NCI-H524 treated with DMSO at 0.1 percent for 48 hours (cell line): ENCODE measurements at places on chromosomes 12 and 14.

DNA sequence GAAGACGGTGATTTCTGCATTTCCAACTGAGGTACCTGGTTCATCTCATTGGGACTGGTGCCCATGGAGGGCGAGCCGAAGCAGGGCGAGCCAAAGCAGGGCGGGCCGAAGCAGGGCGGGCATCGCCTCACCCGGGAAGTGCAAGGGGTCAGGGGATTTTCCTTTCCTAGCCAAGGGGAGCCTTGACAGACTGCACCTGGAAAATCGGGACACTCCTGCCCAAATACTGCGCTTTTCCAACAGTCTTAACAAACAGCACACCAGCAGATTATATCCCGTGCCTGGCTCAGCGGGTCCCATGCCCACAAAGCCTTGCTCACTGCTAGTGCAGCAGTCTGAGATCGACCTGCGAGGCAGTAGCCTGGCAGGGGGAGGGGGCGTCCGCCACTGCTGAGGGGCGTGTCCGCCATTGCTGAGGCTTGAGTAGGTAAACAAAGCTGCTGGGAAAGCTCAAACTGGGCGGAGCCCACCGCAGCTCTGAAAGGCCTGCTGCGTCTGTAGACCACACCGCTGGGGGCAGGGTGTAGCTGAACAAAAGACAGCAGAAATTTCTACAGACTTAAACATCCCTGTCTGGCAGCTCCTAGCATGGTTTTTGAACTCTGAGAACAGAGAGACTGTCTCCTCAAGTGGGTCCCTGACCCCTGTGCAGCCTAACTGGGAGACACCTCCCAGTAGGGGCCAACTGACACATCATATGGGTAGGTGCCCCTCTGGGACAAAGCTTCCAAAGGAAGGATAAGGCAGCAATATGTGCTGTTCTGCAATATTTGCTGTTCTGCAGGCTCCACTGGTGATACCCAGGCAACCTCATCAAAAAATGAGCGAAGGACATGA lies 77.2 kb downstream of the BAZ1A start:
- no peak for DNase-seq

- DNase-seq: no peak
These were observed 107.0 kb downstream of the VRK1 start for GRCh38 chr14:96904201-96904600.

DNA sequence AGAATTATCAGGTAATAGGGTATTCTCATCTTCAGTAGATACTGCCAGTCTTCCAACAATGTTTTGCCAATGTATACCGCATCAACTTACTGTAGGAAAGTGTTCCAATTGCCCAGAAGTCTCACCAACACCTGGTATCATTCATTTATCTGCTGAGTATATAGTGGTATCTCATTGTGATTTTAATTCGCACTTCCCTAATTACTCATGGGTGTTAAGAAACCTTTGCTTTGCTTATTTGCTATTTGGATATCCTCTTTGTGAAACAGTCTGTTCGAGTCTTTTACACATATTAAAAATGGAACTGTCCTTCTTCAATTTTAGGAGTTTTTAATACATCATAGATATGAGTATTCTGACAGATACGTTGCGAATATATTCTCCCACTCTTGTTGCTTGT lies 6.1 kb downstream of the TM7SF3 start:
- DNase-seq: no peak

- no peak for DNase-seq
These were observed 2.0 kb upstream of the CCDC63 start for GRCh38 chr12:110844551-110845338.

- no peak for DNase-seq
These were observed 6.7 kb downstream of the DLST start for GRCh38 chr14:74888164-74889158.

GRCh38 chr14:22598896-22599244 lies 770 bp downstream of the ABHD4 start:
- DNase-seq: no peak

GRCh38 chr12:47894652-47895051 lies 10.1 kb downstream of the VDR start:
- DNase-seq: no peak

DNA sequence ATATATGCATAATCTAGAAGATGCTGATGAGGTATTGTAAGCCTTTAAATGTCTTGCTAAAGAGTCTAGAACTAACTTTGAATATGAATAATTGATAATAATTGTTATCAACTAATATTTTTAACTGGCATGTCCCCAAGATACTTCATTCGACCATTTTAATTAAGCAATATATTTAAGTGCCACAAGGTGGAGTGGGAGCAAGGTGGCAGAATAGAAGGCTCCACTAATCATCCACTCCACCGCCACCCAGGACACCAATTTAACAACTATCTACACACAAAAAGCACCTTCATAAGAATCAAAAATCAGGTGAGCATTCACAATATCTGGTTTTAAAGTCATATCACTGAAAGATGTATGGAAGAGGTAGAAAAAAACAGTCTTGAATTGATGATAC lies 409.6 kb downstream of the SEC23A start:
- DNase-seq: no peak

GRCh38 chr12:130879781-130880389 lies 8.0 kb downstream of the RAN start:
- DNase-seq: no peak

DNA sequence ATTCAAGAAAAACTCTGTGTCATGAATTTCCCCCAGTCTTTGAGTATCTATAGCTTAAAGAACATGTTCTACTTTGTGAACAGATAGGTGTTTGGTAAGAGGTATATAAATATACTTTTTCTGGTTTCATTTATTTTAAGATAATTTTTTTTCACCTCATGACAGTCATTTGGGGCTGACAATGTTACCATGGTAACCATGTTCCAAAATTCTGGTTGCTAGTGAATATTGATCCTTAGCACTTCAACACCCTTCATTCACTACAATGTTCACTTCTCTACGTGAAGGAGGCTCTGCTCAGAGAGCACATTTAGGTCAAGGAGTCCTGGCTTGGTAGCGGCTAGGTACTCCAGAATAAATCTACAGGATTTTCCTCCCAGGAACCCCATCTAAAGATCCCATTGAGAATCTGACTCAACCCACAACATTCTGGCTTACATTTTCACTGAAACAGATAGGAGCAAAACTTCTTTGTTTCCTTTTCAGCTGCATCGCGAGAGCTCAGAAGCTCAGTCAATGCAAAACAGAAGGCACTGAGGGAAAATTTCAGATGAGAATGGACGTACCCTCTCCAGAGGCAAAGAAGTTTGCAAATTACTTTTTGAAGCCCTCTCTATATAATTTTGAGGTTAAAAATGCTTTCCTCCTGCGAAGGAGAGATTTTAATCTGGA lies 93.6 kb downstream of the ARF6 start:
- no peak for DNase-seq

DNA sequence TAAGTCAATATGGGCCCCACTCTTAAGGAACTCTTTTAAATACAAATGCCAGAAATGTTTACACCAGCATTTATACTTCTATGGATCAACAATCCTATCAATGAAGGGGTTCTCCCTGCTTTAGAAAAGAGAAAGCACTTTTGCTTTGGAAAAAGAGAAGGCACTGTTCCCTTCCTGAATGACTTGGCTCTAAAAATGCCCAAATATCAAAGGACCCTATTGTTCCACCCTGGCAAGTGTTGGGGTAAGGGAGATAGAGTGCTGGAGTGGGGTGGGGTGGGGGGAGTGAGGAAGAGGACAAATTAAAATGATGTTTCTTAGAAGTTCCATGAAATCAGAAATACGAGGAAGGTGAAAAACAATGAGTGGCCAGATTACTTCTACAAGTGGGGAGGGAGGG lies 131.6 kb upstream of the GRIN2B start:
- no peak for DNase-seq

DNA sequence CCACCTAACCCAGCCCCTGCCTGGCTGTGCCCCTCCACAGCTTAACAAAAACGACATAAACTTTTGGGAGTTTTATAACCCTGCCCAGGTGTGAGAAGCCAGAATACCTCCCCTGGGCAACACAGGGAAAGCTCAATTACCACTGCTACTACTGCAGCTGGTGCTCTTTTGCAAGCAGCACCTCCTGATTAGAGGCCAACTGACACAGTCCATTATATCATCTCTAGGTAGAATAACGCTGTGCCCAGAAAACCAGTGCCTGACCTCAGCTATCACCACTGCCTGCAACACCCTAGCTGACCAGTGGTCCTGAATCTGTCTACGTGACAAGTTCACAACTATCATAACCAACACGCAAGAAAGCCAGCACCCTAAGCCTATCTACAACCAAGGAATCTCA lies 34.2 kb downstream of the MDM1 start:
- DNase-seq: no peak

GRCh38 chr14:65224799-65225198 lies 122.5 kb upstream of the MAX start:
- no peak for DNase-seq

- DNase-seq: no peak
These were observed 149.9 kb downstream of the FOXN3 start for GRCh38 chr14:89267163-89267562.

DNA sequence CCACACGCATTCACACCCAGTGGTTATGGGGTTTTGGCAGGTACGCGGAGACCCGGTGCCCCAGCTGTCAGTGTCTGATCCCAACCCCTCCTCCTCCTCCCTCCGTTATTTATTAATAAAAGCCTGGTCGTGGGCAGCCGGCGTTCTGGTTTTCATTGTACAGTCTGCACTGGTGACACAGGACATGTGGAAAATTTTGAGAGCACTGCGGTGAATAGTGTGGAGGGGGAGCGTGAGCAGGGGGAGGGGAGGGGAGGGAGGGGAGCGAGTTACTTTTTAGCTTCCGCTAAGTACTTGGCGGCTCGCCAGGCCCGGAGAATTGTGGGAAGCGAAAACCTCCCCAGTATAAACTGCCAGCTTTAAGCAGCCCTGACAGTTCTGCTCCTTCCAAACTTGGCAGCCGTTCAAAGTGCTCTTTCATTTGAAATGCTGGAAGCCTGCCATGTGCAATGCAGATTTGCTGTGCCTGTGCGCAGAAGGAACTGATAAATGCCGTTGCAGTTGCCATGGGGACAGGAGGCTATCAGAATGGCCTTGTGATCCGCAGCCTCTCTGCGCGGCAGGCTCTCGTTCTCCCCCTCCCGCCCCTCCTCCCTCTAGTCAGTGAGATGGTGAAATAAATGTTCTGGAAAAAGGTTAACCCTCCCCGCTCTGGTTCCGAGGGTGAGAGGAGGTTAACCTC lies 11.7 kb upstream of the IRF2BPL start:
- peak; percentile 100 for DNase-seq

- no peak for DNase-seq
These were observed 269.0 kb upstream of the GARIN2 start for GRCh38 chr14:66920196-66920595.

- no peak for DNase-seq
These were observed 35.8 kb upstream of the CHGA start for GRCh38 chr14:92887157-92887556.

- DNase-seq: no peak
These were observed 6.6 kb downstream of the CAPRIN2 start for GRCh38 chr12:30748147-30748546.

GRCh38 chr12:51820526-51821439 lies 27.7 kb downstream of the FIGNL2 start:
- DNase-seq: peak; percentile 40

- no peak for DNase-seq
These were observed 238.8 kb downstream of the PAWR start for GRCh38 chr12:79451978-79452377.

- no peak for DNase-seq
These were observed 124.0 kb downstream of the DYRK2 start for GRCh38 chr12:67772267-67773169.

DNA sequence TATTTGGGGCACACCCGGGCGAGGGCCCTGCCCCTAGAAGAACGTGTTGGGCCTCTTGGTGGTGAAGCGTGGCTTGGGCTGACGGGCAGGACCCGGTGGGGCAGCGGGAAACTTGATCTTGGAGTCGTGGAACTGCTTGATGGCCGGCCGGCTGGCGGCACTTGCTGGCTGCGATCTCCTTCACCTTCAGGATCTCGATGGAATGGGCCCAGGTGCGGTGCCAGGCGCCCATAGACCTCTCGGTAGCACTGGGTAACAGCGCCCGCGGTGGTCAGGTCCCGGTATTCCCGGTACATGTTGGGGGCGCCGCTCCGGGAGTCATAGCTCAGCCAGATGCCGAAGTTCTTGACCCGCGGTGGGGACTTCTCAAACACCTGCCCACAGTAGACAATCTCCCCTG lies 16.5 kb downstream of the UBR7 start:
- no peak for DNase-seq

DNA sequence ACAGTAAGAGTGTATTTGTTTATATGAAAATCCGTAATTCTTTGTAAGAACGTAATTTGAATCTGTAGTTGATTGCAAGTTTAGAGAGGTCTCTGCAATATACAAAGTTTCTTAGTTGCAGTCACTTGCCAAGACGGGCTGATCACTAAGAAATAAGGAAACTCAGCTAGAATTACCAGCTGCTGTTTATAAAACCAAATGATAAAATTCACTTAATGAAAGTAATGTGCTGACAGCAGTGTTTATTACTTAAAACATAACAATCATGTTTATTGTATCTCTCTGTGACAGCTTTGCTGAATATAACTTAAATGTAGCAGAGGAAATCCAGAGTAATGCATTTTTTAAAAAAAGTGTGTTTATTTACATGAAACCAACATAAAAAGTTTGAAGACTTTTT lies 31.2 kb downstream of the SRGAP1 start:
- no peak for DNase-seq

- DNase-seq: no peak
These were observed 211.7 kb downstream of the DPF3 start for GRCh38 chr14:72682188-72682587.

- no peak for DNase-seq
These were observed 283.1 kb downstream of the DPF3 start for GRCh38 chr14:72610831-72611200.

DNA sequence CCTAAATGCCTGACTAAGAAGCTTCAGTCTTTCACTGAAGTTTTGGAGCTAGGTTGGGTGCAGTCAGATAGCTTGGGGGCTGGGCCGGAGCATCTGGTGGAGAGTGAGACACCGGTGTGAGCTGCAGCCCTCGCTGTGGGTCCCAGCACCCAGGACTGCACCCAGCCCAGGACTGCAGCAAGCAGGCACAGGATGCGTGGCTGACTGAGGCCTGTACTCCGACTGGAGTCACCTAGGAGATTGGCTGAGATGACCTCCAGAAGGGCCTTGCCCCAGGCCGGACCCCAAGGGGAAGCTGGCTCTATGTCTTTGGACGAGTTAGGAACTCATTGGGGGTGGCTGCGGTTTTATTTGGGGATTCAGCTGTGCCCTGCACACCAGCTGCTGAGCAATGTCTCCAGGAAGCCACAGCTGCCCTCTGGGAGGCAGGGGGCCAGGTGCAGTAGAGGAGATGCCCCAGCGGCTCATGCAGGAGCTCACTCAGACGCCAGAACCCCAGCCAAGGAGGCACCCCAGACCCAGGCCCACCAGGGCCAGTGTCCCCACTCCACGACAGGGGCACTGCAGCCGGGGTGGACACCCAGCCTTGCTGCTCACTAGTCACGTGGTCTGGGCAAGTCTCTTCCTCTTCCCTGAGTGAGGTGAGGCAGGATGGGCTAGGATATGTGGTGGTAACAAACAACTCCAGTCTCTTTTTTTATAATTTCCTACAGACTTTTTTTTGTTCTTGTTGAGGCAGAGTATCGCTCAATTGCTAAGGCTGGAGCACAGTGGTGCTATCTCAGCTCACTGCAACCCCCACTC lies 31.8 kb upstream of the RCOR1 start:
- no peak for DNase-seq
